ENCODE measurements at places on chromosomes 16 and 17. TPM values are rescaled to one million over a fixed set of nuclear protein-coding genes. Genes with fewer than 3 reads are reported as not detected.
A peak's percentile ranks its signal among the peaks of the same experiment; 100 is the strongest.

DNA sequence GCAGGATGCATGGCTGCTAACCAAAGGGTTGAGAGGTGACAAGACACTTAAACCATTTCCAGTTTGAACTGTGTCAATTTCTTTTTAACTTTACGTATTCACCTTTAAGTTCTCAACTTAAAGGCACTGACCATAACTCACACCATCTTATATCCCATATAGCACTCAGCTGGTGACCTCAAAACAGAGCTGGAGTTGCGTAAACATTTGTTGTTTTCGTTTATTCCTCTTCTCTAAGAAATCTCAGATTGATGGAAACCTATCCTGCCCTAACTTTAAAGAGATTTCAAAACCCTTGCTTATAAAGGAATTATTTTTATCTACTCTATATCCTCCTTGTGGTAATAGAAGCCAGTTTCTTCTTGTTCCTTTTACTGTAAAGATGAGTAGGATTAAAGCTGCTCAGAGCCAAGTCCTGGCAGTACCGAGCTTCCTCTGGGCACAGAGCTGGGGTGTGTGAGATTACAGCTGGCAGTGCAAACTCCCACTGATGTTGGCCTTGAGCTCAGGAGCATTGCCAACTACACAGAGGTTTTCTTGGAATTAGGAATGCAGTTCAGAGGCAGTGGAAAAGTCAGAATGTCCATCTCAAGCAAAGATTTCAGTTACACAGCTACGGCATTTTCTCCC lies 1.3 kb downstream of the KCTD2 start:
- peak; percentile 77 for DNase-seq

TNFSF13 gene
- total RNA-seq = 6.6 TPM

RCVRN gene
- total RNA-seq = not detected

RASD1 gene
- 14.5 TPM for total RNA-seq

PRR35 gene
- total RNA-seq = not detected

DNA sequence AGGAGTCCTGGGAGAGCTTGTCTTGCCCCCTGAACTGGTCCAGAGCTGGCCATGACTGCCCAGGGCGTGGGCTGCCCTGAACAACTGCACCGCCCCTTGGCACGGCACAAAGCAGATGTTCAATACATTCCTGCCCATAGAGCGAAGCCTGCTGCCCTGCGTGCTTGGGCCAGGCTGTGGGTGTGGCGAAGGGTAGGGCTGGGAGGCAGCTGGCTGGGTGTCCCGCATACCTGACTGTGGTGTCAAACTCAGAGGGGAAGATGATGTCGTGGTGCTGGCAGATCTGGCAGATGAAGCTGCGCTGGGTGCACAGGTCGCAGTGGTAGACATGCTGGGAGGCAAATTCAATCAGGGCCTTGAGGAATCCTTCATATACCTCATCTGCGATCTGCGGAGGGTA lies 124.2 kb upstream of the SMURF2 start:
- DNase-seq = peak; percentile 44

- no peak for DNase-seq
Observed at GRCh38 chr16:48272837-48273421, 25.6 kb upstream of the ABCC11 start.

GRCh38 chr17:62866471-62866870 lies 58.4 kb upstream of the MARCHF10 start:
- DNase-seq = peak; percentile 32

UBE2O gene
- total RNA-seq = 18.1 TPM

DNA sequence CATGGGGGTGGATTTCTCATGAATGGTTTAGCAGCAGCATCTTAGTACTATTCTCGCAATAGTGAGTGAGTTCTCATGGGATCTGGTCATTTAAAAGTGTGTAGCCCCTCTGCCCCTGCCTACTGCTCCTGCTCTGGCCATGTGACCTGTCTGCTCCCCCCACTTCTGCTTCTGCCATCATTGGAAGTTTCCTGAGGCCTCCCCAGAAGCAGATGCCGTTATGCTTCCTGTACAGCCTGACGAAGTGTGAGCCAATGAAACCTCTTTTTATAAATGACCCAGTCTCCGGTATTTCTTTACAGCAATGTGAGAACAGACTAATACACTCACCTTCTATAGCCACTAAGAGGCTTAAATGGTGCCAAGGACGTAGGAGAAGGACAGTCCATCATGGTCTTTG lies 51.5 kb downstream of the NOL11 start:
- DNase-seq = no peak

GRCh38 chr16:27315333-27316037 lies 1.7 kb downstream of the IL4R start:
- no peak for DNase-seq

DNA sequence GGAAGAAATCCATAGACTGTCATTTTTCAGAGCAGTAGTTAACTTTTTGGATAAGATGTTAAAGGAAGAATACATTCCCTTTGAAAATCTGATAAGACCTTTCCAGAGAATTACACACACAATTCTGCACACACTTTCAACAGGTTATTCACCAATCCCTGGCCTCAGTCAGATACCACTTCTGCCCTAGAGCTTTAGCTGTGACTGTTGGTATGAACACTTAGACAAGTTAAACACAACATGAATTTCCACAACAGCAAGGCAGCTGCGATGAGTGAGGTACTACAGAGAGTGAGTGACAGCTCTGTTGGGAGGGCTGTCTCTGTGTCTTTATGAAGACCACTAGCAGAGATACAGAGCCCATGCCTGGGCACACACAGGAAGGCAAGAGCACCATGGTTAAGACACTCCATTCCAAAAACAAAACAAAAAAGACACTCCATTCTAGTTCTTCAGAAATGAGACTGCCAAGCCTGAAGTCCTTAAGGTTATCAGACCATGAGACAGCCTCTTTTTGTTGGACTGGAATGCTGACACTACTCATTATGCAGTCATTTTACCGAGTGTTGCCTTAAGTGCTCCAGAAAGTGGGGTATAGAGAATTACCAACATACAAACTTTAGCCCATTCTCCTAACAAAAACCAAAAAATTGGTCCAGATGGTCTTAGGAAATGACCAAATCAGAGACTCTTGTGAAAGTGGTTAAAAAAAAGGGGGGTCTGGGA lies 42.4 kb downstream of the TOM1L2 start:
- DNase-seq = no peak

- peak; percentile 95 for DNase-seq
Observed at GRCh38 chr16:85234310-85235204, 122.3 kb upstream of the CIBAR2 start.

GRCh38 chr16:24652209-24652712 lies 77.2 kb upstream of the TNRC6A start:
- peak; percentile 8 for DNase-seq

GRCh38 chr17:4551141-4551540 lies 4.0 kb downstream of the MYBBP1A start:
- no peak for DNase-seq

ABCC11 gene
- 0.41 TPM for total RNA-seq

DNA sequence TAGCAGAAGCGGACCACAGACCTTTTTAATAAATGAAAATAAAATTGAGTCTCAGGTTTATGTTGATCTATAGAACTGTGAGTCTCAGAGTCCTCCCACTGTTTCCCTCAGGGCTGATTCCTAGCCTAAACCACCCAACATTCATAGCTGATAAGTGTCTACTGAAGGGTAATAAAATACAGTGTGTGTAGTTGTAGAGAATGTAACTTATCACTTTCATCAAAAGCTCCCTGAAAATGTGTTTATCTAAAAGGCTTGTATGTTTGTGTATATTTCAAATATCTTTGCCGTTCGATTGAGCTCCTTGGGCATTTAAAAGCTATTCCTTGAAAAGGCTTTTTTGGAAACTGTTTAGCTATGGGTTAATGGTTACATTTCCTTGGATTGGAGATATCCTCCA lies 740.3 kb upstream of the SOX9 start:
- no peak for DNase-seq

GRCh38 chr16:1647856-1648255 lies 30.2 kb upstream of the JPT2 start:
- no peak for DNase-seq

SHISA9 gene
- total RNA-seq = 2.6 TPM

HSPB9 gene
- not detected for total RNA-seq

DNA sequence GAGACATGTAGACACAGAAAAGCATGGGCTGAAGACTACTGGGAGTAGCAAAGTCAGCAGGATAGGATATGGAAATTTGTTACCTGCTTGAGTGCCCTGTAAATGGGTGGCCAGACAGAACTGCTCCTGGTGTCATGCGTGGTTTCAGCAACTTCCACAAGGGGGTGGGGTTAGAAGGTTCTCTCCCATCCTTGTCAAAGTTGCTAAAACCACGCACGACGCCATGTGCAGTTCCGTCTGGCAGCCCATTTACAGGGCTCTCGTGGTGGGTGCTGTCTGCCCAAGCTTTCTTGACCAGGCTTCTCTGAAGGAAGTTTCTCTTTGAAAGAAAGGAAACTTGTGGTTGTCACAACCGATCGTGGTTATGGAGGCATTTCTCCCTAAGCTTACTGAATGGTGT lies 6.9 kb upstream of the DBNDD1 start:
- DNase-seq = no peak

FA2H gene
- 0.41 TPM for total RNA-seq

TBC1D28 gene
- total RNA-seq = not detected

GRCh38 chr17:49260011-49260816 lies 29.6 kb upstream of the PHOSPHO1 start:
- peak; percentile 59 for DNase-seq

- no peak for DNase-seq
Observed at GRCh38 chr16:795580-796229, 4.8 kb downstream of the GNG13 start.

All from tongue (tissue), 3 donors.